AG04449 (cell line): ENCODE measurements at places on chromosomes 13 and 19.

- no peak for DNase-seq
Observed at GRCh38 chr19:39017026-39017425, 15.3 kb downstream of the FBXO27 start.

GRCh38 chr13:57653229-57653989, 21.9 kb downstream of the PCDH17 start:
- DNase-seq = no peak

DNA sequence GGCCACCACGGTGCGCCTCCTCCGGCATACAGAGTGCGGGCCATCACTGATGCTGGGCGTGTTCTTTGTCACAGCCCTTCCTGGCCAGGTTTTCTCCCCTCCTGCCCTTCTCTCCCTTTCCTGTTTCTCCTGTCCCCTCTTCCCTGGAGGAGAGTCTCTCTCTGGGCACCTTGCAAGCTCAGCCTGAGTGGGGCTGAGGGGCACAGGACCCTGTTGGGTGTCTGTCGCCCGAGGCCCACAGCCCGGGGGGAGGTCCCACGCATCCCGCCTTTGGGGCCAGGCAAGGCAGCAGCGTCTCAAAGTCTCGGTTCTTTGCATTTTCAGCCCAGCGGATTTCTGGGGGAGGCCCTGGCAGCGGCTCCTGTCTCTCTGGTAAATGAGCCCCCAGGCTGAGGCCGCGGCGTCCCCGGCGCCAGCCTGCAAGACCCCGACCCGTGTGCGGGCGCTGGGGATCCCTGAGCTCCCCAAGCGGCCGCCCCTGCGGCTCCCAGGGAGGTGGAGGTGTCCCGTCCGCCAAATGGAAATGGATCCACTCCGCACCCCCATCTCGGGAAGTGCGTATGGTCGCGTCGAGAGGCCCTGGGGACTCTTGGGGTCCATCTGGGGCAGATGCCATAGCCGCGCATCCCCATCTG, 47.2 kb downstream of the COMP start:
- no peak for DNase-seq

DNA sequence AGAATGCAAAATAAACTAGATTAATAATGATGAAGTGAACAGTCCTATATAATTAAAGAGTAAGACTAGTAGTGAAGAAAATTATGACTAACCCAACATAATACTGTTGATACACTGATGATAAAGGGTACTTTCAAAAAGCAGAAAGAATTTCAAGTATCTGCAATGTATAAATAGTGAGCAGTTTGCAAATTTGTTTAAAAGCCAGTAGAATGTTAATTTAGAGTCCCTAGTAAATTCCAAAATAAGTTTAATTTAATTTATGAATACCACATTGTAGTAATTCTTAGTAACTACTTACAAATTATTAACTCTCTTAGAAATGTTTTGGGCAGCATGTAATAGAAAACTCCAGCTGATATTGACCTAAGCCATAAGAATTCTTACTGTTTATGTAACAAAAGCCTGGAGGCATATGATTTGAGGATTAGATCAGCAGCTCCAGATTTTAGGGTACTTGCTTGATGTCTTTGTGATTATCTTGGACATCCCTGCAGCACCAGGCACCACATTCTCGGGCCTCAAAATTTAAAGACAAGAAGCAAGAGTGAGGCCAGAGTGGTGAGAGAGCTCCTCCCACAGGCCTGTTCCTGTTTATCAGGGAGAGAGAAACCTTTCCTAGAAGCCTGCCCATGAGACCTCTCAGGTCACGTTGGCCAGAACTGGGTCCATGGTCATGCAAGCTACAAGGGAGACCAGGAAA, 67.6 kb upstream of the TDRD3 start:
- no peak for DNase-seq

GRCh38 chr13:38862443-38862842, 128.2 kb downstream of the STOML3 start:
- DNase-seq = no peak

DNA sequence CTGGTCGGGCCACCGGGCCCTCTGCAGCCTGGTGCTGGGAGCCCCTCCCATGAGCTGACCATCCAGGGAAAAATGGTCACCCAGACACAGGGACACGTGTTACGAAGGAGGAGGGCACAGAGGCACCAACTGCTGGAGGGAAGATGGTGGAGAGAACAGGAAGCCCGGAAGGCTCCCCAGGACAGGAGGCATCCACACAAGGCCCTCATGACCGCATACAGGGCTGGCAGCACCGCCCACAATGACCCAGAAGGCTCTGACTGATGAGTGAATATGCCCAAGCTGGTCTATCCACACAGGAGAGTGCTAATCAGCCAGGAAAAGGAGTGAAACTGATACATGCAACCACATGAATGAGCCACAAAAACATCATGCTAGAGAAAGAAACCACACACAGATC, 14.0 kb upstream of the TMEM86B start:
- no peak for DNase-seq

DNA sequence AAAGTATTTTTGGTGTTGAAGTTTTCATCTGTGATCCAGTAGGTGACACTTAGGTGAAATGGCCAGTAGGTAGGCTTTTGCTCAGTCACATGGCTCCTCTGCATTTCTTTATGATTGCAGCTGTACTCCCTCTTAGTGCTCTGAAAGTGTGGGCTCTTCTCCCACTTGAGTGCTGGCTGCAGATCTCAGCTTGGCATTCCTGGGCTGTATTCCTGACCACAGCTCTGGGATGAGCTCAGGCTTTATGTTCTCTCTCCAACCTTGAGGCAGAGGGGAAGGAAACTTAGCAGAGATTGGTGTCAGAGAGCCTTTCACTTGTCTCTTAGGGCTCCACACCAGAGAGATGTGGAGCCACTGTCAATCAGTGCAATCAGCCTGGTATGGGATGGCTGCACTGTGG, 254.3 kb downstream of the NDFIP2 start:
- DNase-seq = no peak
